Progenitor cell of endocrine pancreas (in vitro differentiated cells): ENCODE measurements at places on chromosomes 16 and 17.

DNA sequence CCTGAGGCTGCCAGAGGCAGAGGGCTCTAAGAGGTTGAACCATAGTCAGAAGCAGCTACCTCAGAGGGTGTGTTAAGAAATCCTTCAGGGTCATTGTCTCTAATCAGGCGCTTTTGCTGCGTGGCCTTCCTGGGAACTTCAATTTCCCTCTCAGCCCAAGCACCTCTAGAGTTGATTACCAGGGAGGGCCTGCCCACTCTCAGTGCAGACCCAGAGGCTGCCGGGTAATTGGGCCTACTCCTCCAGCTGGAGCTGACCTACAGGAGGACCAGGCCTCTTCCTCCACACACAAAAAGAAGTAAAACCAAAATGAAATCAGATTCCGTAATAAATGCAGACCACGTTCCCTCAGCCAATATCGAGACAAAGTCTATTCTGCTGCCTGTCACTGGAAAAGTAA, 305.0 kb upstream of the CCL2 start:
- no peak for DNase-seq

GRCh38 chr17:78897664-78898047, 5.3 kb downstream of the CEP295NL start:
- DNase-seq, result no peak

- peak; percentile 37 for DNase-seq
Measured at GRCh38 chr16:56866955-56867830, 2.2 kb downstream of the SLC12A3 start.

DNA sequence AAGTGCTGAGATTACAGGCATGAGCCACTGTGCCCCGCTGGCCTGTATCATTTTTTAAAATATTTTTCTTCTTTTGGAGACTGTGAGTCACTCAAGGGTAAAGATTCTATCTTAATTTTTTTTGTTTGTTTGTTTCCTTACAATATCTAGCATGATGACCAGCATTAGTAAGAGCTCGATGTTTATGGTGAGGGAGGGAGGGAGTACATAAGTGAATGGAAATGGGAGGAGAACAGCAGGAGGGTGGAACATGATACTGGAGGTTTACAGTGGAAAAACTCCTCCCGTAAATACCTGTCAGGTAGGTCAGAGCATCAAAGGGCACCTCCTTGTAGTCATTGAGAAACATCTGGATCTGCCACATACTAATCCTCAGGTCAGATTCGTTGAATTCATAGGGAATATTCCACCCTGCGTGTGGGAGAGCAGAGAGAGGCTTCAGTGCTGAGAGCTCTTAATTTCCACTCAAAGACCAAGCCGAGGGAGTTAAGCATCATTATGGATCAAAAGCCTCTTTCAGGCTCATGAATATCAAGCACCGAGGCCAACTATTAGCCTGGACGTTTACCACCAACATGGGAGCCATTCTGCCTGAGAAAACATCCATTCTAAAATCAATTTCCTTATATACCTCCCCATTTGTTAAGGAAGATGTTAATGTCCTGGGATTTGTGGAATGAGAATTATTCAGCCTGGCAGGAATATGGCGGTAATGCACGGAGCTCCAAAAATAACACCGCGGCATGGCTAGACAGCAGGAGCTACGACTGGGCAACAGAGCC, 51.8 kb downstream of the LYRM1 start:
- DNase-seq, result no peak

GRCh38 chr16:23512168-23512695, 1.9 kb upstream of the GGA2 start:
- DNase-seq, result no peak

GRCh38 chr17:77213778-77214132, 73.0 kb downstream of the SEC14L1 start:
- DNase-seq, result no peak

DNA sequence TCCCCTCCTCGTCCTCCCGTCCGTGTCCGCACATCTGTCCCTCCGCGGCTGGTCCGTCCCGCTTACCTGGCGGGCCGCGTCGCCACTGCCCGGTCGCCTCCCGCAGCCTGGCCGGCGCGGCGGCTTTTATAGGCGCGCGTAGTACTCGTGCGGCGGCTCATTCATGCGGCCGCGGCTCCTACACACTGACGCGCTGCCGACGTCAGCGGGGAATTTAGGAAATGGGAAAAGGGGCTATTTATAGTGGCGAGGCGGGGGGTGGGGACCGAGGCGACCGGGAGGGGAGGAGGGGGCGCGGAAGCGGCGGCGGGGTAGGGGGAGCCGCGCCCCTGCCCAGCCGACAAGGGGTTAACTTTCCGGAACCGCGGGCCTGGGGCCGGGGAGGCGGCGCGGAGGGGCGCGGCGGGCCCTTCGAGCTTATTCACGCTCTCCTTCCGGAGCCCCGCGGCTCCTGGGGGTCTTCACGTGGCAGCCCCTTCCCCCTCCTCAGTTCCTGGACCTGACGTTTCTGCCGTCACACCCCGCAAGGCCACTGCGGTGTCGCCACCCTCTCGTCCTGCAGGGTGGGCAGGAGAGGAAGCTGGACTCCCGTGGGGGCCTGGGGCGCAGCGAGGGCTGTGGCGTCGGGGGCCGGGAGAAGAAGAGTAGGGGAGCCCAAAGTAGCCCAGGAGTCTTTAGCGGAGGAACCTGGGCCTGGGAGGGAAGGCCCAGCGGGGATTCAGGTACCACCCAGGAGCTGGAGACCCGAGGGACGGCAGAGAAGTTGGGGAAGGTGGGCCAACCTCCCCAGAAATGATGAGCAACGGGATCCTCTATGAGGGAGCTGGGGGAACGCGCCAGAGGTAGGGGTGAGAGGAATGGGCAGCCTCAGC, 3.6 kb upstream of the HIC1 start:
- DNase-seq, result no peak

DNA sequence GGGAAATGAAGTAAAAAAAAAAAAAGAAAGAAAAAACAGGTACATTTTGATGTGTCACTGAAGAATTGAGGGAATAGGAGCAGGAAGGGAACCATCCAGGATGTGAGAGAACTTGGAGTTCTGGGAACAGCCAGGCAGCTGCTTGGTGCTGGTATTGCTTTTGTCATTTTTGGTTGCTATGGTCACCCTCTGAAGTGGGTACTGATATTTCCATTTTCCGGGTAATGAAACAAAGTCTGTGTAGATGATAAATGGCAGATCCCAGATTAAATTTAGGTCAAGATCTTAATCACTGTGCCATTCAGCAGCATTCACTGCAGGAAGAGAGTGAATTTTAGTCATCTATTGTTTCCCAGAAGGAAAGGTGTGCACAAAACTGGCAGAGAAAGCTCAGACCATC, 93.6 kb downstream of the ABCA8 start:
- DNase-seq, result no peak

DNA sequence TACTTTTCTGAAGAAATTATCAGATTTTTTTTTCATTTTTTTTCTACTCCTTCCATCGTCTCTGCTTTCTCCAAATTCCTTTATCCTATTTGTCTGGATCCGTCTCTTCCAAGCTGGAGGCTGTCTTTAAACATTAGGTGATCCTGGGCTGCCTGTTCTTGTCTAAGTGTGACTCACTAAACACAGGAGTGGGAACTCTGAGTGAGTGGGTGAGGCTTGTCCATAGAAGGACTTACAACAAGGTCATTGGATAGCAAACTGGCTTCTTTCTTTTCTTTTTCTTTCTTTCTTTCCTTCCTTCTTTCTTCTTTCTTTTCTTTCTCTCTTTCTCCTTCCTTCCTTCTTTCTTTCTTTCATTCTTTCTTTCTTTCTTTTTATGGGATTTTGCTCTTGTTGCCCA, 18.2 kb downstream of the ALOX15 start:
- no peak for DNase-seq

DNA sequence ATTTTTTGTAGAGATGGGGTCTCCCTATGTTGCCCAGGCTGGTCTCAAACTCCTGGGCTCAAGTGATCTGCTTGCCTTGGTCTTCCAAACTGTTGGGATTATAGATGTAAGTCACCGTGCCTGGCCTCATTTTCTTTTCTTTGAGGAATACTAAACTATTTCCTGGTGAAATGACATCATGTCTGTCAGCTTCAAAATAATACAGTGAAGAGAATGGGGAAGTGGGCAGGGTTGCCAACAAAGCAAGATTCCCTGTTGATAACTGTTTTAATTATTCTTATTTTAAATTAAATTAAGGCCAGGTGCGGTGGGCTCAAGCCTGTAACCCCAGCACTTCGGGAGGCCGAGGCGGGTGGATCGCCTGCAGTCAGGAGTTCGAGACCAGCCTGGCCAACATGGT, 21.1 kb downstream of the PIPOX start:
- no peak for DNase-seq

- DNase-seq, result no peak
Measured at GRCh38 chr17:32520104-32520701, 33.4 kb downstream of the CDK5R1 start.

DNA sequence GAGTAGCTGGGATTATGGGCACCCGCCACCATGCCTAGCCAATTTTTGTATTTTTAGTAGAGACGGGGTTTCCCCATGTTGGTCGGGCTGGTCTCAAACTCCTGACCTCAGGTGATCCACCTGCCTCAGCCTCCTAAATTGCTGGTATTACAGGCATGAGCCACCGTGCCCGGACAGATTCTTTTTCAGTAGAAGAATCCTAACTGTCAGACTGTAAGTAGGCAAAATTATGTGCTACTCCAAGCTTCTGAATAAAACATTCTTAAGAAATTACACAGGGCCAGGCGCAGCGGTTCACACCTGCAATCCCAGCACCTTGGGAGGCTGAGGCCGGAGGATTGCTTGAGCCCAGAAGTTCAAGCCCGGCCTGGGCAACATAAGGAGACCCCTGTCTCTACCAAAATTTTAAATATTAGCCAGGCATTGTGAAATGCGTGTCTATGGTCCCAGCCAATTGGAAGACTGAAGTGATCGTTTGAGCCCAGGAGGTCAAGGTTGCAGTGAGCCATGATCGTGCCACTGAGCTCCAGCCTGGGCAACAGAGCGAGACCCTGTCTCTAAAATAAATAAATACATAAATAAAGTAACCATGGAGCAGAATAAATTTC, 66.7 kb upstream of the KIFC3 start:
- no peak for DNase-seq

DNA sequence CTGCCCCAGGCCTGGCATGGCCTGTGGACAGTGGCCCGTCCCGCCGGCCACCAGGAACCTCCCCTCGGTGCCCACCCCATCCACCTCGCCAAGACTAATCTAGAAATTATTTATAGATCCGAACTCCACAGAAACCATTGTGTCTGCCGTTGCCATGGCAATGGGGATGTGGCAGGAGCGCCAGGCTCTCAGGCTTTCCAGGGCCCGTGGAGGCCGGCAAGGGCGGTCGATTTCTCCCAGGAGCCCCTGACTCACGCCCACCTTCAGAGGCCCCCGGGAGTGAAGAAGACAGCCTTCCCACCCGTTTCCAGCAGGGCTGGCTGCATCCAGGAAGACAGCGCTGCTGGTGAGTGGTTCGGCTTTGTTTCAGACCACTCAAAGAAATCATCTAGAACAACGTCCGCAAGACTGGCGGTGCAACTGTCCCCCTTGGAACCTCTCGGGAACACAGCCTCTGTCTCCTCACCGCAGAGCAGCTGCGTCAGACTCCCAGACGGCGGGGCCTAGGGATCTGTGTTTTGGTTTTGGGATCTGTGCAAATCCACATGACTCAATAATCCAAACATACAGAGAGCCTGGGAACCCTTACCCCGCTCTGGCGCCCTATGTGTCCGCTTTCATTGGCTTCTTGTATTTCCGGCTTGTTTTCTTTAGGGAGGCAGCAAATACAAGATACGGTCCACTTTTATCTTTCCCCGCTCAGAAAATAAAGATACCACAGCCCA, 48.5 kb upstream of the ZCCHC14 start:
- DNase-seq, result no peak

GRCh38 chr17:48770954-48771353, 42.4 kb upstream of the HOXB13 start:
- DNase-seq, result no peak

- DNase-seq, result no peak
Measured at GRCh38 chr17:13562271-13562800, 39.4 kb downstream of the HS3ST3A1 start.

- DNase-seq, result no peak
Measured at GRCh38 chr17:36470499-36470898, 16.0 kb upstream of the ZNHIT3 start.

- no peak for DNase-seq
Measured at GRCh38 chr17:81325714-81326358, 30.7 kb upstream of the SLC38A10 start.

DNA sequence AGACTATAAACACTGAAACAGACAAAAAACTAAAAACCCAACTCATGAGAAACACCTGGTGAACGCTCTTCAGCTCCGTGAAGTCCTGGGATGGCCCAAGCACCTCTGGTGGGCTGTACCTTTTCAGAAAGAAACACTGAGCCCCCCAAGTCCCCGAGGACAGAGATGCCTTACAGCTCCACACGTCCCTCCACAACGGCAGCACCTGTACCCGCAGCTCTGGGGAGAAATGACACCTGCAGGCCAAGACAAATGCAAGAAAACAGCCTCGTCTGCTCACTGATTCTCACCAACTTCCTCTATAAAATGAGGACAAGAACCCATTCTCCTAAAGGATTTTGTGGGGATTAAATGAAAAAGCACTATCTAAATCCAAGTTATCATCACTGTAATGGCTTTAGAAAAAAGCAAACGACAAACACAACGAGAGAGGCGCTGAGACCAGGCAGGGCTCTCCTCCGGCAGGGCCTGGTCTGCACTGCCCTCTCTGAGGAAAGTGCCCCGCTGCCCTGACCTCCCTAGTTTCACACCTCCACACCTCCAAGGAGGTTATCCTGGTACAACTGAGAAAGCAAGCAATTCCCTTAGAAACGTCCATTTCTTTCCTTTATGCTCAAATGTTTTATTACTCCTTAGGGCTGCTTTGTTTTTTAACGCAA, 114.9 kb downstream of the ZNF778 start:
- no peak for DNase-seq

DNA sequence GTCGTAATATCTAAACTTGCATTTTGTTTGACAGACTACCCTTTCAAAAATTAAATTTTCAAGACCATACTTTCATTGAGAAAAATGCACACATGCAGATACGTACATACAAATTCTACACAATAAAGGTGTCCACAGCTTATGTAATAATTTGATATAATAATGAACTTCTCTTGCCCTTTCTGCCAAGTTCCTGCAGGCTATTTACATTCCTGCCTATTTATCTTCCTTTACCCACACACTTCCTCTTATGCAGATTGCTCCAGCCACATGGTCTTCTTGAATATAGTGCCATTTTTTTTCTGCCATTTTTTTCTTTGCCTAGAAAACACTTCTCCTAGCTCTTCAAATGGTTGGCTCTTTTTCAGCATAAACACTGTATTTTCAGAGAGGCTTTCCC, 826.9 kb upstream of the CDH8 start:
- no peak for DNase-seq

GRCh38 chr16:14063618-14064581, 7.2 kb upstream of the MRTFB start:
- DNase-seq, result no peak
